ENCODE measurements at places on chromosomes 1 and 21. TPM values are rescaled to one million over a fixed set of nuclear protein-coding genes. Genes with fewer than 3 reads are reported as not detected.
A peak's percentile ranks its signal among the peaks of the same experiment; 100 is the strongest.

The LCE1B gene
- not detected for total RNA-seq

DNA sequence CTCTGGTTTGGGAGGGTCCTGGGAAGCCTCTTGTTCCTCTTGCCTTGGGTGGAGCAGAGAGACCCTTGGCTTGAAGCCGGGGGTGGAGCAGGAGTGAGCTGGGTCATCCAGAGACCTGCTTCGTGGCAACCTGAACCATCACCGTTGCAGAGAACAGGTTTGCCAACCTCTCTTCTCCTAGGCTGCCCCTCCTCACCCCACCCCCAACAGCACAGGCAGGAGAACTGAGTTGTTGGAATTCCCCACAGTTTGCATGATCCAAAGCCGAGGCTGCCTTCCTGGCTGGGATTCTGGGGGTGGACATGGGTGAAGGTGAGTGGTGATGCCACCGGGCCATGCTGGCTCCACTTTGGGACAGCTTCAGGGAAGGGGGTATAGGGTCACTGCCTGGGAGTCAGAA is 2.2 kb downstream of the WNT4 start:
- DNase-seq = no peak

DNA sequence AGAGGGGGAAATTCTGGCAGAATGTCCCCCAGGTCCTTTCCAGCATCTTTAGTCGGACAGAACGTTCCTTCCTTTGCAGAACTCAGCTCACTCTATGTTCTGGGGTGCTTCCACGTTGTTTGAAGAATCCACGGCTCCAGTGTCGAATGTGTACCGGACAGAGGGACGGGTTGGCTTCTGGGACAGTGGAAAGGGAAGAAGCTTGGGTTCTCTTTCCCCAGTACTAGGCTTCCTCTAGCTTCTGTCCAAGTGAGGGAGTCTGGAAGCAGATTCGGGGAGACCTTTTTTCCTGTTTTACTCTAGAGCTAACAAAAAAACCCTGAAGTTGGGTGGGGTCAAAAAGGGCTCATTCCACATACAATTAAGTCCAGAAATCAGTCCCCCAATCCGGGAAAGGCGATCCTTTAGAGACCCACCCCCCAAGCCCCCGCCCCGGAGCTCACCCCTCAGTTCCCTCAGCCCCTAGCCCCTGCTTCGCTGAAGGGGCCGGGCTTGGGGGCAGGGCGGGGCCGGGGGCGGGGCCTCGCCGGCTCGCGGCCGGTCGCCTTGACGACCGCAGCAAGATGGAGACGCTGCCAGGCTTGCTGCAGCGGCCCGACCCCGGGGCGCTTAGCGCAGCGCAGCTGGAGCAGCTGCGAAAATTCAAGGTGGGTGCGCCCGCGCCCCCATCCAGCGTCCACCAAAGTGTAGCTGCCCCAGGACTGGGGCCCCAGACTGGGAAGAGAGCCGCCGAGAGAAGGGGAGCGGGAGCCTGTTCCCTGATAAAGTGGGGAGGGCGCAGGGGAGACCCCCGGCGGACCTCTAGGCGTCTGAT is at the start of gene RIIAD1:
Gene RIIAD1 (plus strand): TSS at position 549 of the 814 bp plus-strand sequence. CDS start 15 bp downstream, at position 564.
- DNase-seq = no peak

The CFAP126 gene
- not detected for total RNA-seq

DNA sequence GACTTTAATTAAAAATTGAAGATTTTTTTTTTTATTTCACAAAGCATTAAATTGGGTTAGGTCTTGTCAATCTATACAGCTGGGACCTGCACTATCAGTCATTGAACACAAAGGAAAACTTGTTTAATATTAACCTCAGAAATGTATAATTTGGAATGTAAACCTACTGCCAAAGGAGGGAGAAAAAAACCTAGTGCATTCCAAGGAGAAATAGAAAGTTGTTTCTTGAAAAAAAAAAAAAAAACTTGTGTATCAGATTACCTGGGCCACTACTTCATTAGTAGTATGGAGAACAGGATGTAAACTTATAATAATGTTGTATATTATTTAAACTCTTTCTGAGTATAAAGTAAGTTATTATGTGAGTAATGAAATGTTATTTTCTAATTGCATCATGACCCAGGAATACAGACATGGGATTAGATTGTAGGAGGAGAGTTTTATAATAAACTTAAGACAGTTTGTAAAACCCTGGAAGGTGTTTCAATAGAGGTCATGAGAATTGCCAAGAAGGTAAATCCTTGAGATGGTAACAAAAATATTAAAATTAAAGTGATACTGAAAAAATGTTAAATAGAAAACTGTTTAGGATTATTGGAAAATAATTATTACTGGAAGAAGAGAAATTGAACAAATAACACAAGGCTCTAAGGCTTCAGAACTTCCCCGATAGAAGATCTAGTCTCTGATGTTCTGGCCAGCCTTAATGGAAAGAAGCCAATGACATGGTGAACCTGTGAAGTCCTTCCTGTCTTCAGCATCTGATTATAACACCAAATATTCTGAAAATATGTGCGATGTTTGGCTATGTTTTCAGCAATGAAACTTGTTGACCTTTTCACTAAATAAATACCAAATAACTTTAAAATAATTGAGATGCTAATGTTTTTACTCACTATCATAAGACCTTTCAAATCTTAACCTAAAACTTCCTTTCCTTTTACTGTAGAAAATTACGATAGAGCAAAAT is 412.8 kb upstream of the LYPLAL1 start:
- DNase-seq = no peak

- no peak for DNase-seq
These were observed 8.5 kb downstream of the C1orf141 start for GRCh38 chr1:67126111-67126746.

DNA sequence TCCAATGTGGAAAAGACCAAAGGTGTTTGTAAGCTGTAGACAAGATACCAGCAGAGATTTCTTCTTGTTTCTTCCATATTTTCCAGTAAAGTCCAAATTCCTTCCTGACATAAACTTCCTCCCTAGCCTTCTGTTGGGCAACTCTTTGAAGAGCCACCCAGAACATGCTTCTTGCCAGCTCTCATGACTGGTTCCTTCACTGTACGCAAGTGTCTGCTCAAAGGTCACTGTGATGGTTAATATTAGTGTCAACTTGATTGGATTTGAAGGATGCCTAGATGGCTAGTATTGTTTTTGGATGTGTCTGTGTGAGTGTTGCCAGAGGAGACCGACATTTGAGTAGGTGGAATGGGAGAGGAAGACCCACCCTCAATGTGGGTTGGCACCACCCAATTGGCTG is 416.6 kb upstream of the RUNX1 start:
- DNase-seq = no peak

- no peak for DNase-seq
These were observed 52.3 kb upstream of the DNAJC6 start for GRCh38 chr1:65256860-65257708.

- DNase-seq = no peak
These were observed 499.6 kb upstream of the B3GALT2 start for GRCh38 chr1:193685986-193686385.

GRCh38 chr1:55153031-55153430 is 62.1 kb downstream of the USP24 start:
- DNase-seq = no peak

The RRP1 gene
- total RNA-seq = 54.3 TPM

The AGT gene
- not detected for total RNA-seq

DNA sequence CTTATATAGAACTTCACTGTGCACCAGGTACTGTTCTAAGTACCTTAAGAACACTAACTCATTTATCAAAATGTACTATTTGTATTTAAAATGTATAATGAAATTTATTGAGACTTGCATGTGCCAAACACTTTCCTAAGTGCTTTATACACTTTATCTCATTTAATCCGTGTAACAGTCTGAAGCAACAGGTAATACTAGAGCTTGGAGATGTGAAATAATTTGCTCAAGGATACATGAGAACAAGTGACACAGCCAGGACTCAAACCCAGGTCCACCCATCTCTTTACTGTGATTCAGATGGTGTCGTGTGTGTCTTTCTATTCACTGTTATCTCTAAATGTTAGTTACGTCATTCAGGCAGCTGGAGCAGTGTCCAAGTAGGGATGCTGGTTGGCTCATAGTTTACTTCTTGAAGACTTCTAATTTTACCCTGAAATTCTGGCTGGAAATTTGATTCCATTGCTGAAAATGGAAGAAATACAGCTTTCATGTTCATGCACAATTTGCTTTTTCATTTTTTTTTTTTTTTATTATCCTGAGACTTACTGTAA is 169.7 kb upstream of the UBE2U start:
- DNase-seq = no peak

DNA sequence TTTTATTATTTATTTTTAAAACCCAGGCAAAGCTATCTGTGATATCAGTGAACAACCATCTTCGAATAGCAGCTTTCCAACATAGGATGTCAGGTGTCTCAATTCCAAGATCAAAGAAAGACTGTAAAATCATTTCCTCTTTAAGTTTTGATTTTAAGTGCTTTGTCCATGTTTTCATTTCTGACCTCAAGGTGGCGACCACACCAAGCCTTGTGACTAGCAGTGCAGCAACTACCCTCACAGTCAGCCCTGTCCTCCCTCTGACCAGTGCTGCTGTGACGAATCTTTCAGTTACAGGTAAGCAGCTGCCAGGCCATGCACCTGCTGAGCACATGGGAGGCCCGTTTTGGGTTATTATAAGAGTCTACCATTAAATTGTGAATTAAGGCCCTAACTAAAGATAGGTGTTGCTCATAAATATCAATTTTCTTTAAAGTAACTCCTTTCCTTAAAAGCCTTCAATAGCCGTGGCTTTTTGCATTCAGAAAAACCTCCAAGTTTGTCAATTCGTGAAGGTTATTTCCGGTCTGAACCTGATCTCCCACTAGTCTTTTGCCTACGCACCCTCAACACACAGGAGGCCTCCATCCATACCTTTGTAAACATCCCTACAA is 117.0 kb downstream of the CD247 start:
- no peak for DNase-seq

The KCNE2 gene
- total RNA-seq = 0.37 TPM

The AMY1C gene
- total RNA-seq = not detected

The S100A3 gene
- total RNA-seq = 0.47 TPM

DNA sequence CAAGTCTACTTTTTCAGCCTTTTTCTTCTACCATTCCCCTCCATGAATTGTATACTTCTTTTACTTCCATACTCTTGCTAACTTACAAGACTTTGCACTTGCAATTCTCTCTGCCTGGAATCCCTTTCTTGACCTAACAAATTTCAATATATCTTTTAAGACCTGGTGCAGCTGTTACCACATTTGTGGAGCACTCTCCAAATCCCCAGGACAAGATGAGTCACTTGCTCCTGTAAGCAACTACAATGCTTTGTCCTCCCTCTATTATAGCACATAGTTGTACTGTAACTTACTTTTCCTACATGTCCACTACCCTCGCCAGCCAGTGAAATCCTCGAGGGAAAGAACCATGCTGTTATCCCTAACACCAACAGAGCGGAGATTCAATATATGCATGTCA is 43.1 kb downstream of the WARS2 start:
- DNase-seq = no peak

The CLEC20A gene
- total RNA-seq = not detected

The CRABP2 gene
- total RNA-seq = 119 TPM

GRCh38 chr1:107965110-107965991 is at the start of gene VAV3:
TSS of gene VAV3 (minus strand) at chr1:107965180. CDS start at chr1:107964869, 311 bp downstream.
- peak; percentile 73 for DNase-seq

GRCh38 chr1:200226268-200226968 is 183.4 kb downstream of the ZNF281 start:
- DNase-seq = peak; percentile 33

The BARHL2 gene
- 0.15 TPM for total RNA-seq

DNA sequence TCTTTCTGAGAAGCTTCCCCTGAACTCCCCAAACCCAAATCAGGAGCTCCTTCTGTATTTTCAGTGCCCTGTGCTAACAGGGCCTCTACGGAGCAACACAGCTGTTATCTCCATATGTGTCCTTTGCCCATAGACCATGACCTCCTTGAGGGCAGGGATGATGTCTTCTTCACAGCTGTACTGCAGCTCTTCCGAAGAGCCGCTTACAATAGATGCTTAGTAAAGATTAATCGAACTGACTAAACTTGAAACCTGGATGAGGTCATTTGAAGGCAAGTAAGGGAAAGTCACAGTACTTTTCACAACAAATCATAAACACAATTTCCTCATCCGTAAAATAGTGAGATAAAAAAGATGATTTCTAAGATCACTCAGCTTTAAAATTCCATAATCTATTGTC is 4.4 kb upstream of the KCNN3 start:
- no peak for DNase-seq

GRCh38 chr1:91166106-91166712 is 144.4 kb upstream of the ZNF644 start:
- peak; percentile 44 for DNase-seq

The BROX gene
- total RNA-seq = 26.7 TPM

DNA sequence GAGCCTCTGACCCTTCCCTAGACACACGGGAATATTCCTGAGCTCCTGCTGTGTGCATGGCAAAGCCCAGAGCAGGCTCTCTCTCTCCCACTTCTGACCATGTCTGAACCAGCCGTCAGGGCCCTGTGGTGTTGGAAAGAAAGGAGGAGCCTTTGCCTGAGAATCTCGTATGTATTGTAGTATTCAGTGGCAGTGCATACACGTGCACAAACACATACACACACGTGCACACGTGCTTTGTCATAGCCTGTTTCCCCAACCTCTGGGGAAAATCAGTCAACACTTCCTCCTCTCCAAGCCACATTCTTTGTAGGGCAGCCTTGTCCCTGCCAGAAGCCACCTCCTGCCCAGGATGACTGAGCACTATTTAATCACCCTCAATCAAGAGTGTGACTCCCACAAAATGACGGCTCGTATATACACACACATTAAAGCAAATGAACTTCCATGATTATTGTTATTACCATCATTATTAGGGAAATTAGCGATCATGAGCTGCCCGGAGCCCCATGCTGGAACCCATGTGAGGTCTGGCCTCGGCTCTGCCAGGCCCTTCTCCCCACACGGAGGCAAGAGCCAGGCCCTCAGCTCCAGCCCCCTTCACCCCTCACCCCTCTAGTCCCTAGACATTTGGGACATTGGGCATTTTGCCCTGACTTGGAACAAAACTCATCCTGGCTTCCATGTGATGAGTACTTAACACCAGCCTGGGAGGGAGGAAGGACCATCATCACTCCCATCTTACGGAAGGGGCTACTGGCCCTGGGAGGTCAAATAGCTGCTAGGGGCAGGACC is 331.9 kb downstream of the NPHP4 start:
- no peak for DNase-seq

DNA sequence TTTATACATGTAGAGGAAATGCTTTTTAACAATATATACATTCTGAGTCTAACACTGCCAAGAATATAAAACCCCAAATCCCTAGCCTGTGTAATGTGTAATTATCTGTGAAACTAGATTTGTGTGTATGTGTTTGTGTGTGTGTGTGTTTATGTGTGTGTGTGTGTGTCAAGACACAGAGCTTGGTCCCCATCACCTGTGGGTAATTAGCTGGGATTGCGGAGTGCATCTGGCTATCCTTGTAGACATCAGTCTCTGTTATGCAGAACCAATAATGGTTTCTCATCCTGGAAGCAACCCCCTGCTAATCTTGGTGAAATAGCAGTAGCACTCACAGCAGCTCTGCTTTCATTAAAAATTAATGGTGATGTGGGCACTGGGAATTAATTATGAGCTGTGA is 26.3 kb upstream of the ST6GALNAC3 start:
- DNase-seq = no peak

GRCh38 chr1:53601031-53601745 is 137.8 kb downstream of the GLIS1 start:
- DNase-seq = no peak

The SIPA1L2 gene
- total RNA-seq = 13.2 TPM
